ENCODE measurements at places on chromosomes 7 and 10.

DNA sequence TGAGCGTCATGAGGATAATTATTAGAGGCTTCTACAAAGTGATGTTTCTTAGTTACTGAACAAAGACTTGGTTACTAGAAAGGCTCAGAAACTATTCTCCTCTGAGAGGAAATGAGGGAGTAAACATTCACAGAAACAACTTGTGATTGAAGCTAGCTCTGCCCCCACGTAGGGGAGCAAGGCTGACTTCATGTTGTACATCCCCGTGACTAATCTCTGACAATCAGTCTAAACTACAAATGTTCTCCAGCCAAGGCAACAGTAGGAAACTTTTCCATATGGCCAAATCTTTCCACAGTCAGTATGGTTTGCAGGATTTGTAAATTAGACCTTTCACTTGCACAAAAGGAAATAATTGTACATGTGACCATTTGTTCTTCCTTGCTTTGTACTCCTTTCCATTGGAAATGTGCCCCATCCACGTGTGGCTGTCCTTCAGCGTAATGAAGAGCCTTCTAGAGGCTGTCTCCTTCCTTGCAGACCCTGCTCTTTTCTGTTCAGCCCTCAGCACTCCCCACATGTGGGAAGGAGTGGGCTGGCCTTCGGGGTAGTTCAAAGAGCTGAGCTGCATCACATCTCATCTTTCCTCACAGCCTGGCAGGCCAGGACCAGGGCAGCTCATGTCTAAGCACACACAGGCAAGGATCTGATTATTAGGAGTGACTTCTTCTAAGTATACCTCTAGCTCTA, 93.5 kb downstream of the PCGF5 start:
- DNase-seq, result no peak

DNA sequence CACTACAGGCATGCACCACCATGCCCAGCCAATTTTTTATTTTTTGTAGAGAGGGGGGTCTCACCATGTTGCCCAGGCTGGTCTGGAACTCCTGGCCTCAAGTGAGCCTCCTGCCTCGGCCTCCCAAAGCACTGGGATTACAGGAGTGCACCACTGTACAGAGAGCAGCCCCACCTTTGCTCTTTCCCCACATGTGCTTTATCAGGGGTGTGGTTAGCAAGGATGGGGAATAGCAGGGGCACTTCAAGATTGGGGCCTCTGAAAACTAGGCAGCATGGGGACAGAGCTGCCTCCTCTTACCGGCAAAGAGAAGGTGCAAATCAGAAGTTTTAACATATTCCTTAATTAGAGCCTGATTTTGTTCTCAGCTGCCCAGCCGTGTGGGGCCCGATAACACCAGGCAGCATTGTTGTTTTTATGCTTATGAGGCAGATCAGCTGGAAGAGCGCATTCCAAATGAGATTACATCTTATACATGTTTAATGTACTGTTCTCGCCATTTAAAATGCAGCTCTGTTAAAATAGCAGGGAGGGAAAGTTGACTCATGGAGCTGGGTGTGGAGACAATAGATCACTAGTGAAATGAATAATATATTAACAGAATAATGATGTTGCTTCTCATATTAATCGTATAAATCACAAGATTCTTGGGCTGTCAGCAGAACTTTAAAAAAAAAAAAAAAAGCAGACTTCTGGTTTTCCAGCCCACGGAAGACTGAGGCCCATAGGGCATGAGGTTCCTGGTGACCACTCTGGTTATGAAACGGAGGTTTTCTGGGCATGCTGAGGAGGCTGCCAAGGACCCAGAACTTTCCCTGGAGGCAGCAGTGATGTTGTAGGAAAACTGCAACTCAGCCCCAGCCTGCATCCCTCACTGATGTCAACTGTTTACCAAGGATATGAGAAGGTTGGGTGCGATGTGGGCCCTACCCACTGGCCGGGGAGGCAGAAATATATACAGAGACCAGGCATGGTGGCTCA, 62.5 kb downstream of the TMEM130 start:
- no peak for DNase-seq

- DNase-seq, result no peak
These were observed 253.8 kb downstream of the DPP6 start for GRCh38 chr7:154306036-154306435.

GRCh38 chr7:141577043-141577839, 26.0 kb downstream of the AGK start:
- no peak for DNase-seq

DNA sequence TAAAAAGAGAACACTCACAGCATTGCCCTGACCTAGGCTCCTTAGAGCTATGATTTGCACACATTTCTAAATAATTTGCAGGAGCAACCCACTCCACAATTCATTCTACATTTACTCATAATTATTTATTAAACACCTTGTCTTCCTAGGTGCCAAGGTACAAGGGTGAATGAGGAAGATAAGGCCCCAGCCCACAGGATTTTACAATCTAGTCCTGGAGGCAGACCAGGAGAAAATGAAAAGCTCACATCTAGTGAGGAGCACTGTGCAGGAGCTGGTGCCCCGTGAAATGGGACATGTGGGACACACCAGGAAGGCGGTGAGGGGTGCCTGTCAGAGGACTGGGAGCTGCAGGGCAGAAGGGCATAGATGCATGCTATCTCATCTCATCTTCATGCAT, 59.7 kb upstream of the LRRC18 start:
- DNase-seq, result no peak

DNA sequence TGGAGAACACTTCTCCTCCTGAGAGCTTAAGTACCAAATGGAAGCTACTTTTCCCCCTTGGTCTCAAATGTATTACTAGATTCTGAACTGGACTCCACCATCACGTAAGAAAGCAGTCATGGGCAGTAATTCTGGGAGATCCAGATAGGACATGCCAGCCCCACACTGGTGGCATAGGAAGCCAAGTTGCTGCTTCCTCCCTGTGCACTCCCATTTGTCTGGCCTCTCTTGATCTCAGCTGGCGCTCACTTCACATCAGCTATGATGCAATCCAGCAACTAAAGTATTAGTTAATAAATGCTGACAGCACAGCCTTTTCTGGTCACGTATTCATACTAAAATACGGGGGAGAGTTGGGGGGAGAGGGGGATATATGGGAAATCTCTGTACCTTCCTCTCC, 3.4 kb upstream of the IL6 start:
- no peak for DNase-seq

- DNase-seq, result peak; percentile 49
These were observed 527.6 kb upstream of the SORCS1 start for GRCh38 chr10:107692072-107692471.

DNA sequence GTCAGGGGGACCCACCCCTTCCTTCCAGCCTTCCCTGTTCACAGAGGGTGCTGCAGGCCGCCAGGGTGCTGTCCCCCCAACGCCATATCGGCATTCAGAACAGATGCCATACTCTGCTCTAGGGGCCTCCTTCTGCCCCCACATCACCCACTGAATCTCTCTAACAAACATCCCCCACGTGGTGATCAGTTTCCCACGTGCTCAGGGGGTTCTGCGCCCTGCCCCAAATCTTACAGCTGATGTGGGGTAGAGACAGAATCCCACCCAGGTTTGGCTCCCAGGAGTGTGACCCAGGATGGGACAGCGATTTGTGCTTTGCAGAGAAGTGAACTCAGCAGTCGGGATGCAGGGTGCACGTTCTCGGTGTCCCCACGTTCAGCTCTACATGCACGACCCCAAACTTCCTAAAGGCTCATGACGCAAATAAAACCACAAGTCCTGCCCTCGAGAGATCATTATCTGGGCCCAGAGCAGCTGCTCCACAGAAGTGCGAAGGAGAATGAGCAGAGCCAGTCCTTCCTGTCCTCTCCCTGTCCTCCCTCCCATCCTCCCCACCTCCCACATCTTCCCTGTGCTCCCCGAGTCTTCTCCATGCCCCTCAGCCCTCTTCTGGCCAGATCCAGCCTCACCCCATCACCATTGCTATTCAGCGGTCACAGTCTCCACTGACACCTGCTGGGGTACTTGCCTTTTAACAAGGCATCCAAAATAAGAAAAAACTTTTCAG, 423.4 kb downstream of the DNAJB6 start:
- DNase-seq, result no peak

DNA sequence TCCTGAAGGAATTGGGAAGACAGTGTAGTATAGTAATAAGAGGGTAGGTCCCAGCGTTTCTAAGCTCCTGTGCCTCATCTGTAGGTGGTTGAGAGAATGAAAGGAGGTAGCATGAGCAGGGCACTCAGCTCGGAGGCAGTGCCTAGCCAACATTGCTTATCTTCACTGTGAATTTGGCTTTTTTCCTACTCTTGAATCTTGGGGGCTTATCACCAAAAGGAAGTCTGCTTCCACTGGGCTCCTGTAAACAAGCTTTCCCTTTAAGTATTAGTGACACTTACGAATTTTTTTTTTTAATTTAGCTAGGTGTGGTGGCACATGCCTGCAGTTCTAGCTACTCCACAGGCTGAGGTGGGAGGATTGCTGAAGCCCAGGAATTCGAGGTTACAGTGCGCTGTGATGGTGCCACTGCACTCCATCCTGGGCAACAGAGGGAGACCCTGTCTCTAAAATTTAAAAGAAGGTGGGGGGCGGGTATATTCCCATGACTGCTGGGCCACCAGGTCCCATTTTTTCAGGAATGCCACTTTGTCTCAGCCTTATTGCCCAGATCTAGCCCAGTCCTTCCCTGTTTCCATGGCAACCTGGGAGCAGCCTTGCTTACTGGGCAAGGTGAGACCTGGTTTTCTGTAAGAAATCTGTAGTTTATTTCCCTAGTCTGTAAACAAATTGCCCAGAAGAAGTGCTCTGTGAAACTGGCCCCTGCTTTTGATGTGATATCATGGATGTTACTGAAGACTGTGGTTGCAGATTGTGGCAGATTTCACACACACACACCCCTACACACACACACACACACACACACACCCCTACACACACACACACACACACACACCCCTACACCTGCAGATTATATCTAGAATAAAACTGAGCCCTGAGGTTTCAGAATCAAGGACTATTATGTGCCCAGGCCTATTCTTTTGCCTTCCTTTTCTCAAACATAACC, 19.4 kb downstream of the OGDH start:
- no peak for DNase-seq

GRCh38 chr10:100902622-100903021, 10.1 kb upstream of the SLF2 start:
- no peak for DNase-seq

DNA sequence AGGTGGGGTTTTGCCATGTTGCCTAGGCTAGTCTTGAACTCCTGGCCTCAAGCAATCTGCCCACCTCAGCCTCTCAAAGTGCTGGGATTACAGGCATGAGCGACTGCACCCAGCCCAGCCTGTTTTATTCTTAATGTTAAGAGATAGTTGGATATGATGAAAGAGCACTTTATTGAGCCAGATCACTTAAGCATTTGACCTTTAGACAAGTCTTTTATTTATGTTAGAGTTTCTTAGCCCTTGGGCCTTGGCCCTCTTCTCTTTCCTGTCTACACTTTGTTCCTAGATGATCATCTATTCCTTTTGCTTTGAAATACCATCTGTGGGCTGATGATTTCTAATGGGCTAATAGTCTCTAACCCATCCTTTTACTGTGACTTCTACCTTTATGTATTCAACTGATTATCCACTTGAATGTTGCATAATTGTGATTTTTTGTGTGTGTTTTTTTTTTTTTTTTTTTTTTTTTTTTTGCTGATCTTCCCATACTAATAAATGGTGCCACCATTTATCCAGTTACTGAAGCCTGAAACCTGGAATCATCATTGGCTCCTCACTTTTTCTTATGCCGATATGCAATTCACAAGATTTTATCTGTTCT, 34.8 kb downstream of the BTRC start:
- no peak for DNase-seq

DNA sequence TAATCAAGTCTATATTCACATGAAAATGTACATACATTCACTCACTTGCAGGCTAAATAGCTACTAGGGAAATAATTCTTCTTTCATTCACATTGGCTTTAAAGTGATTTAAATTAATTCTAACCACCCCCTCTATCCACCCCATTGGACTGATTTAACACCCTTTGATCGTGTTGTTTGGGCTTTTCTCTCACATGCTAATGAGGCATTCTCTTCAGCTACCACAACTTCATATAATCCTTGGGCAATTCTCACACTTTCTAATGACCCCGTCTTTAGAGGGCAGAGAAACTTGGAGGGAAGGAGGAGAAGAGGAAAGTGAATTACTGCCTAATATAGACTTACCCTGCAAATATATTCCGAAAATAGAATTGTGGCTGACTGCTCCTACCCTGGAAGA, 24.6 kb downstream of the GRM3 start:
- no peak for DNase-seq

DNA sequence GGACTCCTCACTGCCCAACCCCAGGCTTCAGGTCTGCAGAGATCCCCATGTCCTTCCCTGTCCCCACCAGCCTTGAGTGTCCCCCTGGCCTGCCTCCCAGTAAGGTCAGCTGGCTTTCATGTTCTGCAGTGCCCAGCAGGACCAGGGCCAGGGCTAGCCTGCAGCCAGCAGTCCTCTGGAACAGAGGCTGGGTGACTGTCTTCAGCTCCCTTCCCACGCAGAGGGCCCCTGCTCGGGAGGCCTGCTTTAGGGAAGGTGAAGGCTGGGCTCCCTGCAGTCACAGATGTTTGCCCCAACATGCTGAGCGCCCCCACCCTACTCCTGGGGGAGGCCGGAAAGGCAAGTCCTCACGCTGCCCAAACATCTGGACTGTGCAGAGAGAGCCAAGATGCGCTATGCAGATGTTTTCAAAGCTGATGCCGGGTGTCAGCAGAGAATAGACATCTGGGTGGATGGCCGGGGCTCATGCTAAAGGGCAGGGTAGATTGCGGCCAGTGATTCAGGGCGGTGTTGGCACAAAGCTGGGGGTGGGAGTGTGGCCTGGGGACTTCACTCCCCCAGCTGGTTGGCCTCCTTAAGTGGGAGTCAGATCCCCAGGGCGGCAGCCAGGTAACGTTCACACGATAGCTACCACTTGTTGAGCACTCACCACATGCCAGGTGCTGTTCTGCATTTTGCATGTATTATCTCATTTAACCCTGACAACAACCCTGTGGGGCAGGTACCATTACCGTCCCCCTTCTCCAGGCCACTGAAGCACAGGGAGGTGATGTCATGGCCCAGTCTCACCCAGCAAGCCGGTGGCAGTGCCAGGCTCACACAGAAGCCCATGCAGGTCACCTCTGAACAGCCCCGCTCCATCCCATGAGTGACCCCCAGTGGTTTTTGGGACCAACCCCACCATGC, 71.2 kb upstream of the COL13A1 start:
- DNase-seq, result no peak

- DNase-seq, result no peak
These were observed 218.7 kb downstream of the WDR37 start for GRCh38 chr10:1274701-1275544.

GRCh38 chr7:100127866-100128636, 1.3 kb downstream of the MBLAC1 start:
- DNase-seq, result peak; percentile 68

DNA sequence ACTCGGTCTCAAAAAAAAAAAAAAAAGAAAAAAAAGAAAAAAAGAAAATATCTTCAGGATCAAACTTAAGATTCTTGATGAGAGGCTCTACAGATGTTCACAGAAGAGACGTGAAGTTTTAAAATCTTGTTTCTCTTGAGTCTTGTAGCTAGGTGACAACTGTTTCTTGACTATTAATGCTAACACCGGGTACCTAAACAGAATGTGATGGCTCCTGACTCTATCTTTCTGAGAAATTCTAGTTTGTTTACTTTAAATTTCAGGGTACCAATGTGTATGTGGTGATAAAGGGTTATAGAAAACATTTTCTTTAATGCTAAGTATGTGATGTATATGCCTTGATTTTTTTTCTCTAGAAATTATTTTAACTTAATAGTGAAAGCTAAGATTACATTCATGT, 61.0 kb downstream of the DAGLB start:
- no peak for DNase-seq
